ENCODE measurements at places on chromosomes 16 and 17. TPM values are rescaled to one million over a fixed set of nuclear protein-coding genes. Genes with fewer than 3 reads are reported as not detected.

KRT17 gene
- not detected for total RNA-seq

- no peak for DNase-seq
These were observed 9.3 kb downstream of the SSTR5 start for GRCh38 chr16:1081734-1082265.

GRCh38 chr16:21101631-21102420 is 48.8 kb downstream of the DNAH3 start:
- DNase-seq = peak; percentile 56

- no peak for DNase-seq
These were observed 64.2 kb downstream of the FOXK2 start for GRCh38 chr17:82583720-82584234.

GRCh38 chr16:29644973-29645693 is 17.9 kb upstream of the SPN start:
- DNase-seq = no peak

All from right atrium auricular region (tissue), 2 donors.